ENCODE measurements at places on chromosomes 7 and 10.

GRCh38 chr7:44854644-44855364 is 6.9 kb upstream of the H2AZ2 start:
- DNase-seq, result no peak

DNA sequence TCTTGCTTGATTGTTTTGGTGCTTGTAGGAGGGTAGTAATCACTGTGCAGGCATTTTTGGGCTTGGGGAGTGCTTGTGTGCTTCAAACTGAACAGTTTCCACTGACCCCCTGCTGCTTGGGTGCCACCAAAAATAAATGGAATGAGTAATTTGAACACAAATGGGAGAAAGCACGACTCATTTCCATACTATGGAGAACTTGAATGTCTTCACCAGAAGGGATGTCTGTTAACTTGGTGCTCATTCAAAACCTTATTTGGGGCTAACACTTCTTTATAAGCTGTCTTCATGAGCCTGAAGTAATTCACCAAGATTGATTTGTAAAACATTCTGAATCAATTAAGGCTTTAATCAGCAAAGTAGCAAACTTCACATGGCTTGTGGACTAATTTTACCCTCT is 560.3 kb downstream of the SDK1 start:
- no peak for DNase-seq

GRCh38 chr10:12954866-12955265 is 46.6 kb downstream of the CCDC3 start:
- no peak for DNase-seq

- no peak for DNase-seq
These were observed 21.5 kb upstream of the CCSER2 start for GRCh38 chr10:84306751-84307384.

GRCh38 chr10:32436215-32436614 is 9.7 kb upstream of the CCDC7 start:
- no peak for DNase-seq

DNA sequence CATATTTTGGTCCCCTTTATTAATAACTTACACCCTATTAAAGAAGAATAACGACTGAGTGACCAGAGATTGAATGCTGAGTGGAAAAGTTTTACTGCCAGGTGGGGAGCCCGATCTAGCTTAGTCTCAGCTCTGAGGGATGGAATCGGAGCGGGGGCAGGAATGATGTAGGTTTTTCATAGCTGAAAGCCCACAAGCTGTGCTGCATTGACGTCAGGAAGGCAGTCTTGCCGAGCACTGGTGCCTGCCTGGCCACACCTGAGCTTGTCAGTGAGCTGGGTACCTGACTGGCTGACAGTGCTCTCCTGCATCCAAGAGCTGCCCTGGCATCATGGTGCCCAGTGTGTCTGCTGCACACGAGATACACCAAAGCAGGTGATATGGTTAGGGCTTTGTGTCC is 34.8 kb downstream of the GRK5 start:
- DNase-seq, result no peak
